Breast epithelium (tissue), 4 donors: ENCODE measurements at places on chromosomes 12 and 14. TPM values are rescaled to one million over a fixed set of nuclear protein-coding genes. Genes with fewer than 3 reads are reported as not detected.

DNA sequence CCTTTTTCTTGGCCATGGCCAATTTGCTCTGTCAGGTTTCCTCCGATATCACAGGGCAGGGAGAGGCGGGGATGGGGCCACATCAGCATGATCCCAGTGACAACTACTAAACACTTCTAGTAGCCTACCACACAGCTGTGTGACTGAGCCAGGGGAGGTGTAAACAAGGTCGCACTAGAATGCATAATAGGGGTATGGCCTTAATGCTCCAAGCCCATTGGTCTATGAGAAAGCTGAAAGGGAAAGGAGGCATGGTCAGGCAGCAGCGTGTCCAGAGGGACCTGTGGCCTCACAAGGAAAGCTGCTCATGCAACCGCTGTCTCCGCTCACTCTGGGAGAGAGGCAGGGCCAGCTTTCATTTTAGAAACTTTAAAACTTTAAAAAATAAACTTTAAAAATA lies 27.5 kb upstream of the ACTR6 start:
- no peak overlapping the region for H3K27ac ChIP-seq
- H3K36me3 ChIP-seq: no peaks in the 10 kb centered on the region
- no peak for DNase-seq
- no peaks in the 10 kb centered on the region for H3K4me1 ChIP-seq
- H3K4me3 ChIP-seq: no peak overlapping the region
- no peaks in the 10 kb centered on the region for H3K27me3 ChIP-seq

GRCh38 chr12:25152055-25152454 lies 42.9 kb downstream of the DNAI7 start:
- no peak for DNase-seq
- no peak overlapping the region for H3K27ac ChIP-seq
- H3K36me3 ChIP-seq: no peaks in the 10 kb centered on the region
- H3K27me3 ChIP-seq: no peaks in the 10 kb centered on the region
- H3K4me3 ChIP-seq: no peak overlapping the region

DNA sequence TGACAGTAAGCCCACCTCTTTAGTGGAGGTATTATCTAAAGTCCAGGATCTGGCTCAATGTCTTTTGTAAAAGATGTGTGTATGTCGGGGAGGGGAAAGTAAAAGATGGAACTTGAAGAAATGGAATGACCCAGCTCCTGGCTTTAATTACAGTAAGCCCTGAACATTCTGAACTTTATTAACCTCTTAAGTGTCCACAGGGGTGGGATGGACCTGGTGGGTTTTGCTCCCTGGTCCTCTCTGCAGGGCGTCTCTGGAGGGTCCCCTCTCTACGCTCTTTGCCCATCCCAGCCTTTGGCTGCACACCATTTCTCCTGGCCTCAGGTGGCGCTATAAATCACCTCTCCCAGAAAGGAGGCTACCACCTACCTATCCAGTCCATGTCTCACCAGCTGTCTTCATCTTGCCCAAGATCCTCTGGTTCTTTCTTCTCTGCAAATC lies 3.7 kb upstream of the CISTR start:
- no peak overlapping the region for H3K27ac ChIP-seq
- DNase-seq: no peak
- H3K36me3 ChIP-seq: no peaks in the 10 kb centered on the region
- no peaks in the 10 kb centered on the region for H3K27me3 ChIP-seq

DNA sequence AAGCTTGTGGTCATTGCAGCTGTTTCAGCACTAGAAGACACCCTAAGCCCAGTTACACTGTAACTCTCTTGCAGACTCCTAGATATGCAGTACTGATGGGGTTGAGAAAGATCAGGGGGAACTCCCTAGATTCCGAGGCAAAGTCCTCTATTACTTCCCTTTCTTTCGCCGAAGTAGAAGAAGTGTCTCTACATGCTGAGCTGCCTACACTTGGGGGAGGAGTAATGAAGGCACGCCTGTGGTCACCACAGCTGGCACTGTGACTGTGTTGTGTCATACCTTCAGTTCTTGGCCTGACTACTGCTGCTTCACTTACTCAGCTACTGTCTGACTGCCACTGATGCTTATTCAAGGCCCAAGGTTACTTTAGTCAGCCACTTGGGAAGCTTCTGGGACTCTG lies 35.1 kb upstream of the RPL10L start:
- no peak overlapping the region for H3K27ac ChIP-seq
- DNase-seq: no peak
- H3K27me3 ChIP-seq: no peaks in the 10 kb centered on the region
- H3K4me1 ChIP-seq: no peaks in the 10 kb centered on the region
- no peak overlapping the region for H3K4me3 ChIP-seq
- no peaks in the 10 kb centered on the region for H3K36me3 ChIP-seq

GRCh38 chr14:94630396-94630795 lies 18.2 kb downstream of the SERPINA3 start:
- no peak overlapping the region for H3K27ac ChIP-seq
- no peak for DNase-seq
- H3K4me3 ChIP-seq: no peak overlapping the region
- no peaks in the 10 kb centered on the region for H3K4me1 ChIP-seq

GRCh38 chr12:120925740-120926563 lies 21.8 kb upstream of the SPPL3 start:
- peak overlapping the region; percentile 80 for H3K27ac ChIP-seq
- peak; percentile 44 for DNase-seq
- H3K27me3 ChIP-seq: no peaks in the 10 kb centered on the region
- H3K36me3 ChIP-seq: no peaks in the 10 kb centered on the region

DNA sequence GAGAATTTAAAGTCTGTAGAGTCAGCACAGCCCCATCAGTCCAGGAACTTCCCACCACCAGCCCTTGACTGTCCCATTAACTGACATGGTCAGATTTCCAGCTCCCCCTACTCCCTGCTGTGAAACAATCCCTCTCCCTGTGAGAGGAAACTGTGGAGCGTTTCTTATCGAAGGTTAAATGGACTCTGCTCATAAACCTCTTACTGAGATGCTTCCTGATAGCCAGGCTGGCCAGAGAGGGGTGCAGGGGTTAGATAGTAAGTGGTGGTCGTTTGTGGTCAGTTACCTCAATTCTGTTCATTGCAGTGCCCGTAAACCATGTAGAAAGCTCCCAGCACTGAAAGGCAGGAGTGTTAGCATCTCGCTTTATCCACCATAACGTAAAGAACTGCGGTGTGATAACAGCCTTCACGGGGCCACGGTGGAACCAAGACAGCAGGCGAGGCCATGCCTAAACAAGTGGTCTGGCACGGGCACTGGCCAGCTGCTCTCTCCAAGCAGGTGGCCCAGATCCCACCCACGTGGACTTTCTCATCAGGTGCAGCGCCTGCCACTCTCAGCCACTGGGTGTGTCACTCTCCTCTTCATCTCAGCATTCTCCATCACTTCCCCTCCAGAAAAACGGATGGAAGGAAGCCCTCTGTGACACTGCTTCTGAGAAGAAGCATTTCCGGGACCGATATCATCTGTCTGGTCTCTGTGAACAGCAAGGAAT lies 102.2 kb downstream of the FBXL14 start:
- H3K36me3 ChIP-seq: no peaks in the 10 kb centered on the region
- no peak for DNase-seq
- H3K4me1 ChIP-seq: no peaks in the 10 kb centered on the region
- H3K27me3 ChIP-seq: no peaks in the 10 kb centered on the region
- no peak overlapping the region for H3K4me3 ChIP-seq

DNA sequence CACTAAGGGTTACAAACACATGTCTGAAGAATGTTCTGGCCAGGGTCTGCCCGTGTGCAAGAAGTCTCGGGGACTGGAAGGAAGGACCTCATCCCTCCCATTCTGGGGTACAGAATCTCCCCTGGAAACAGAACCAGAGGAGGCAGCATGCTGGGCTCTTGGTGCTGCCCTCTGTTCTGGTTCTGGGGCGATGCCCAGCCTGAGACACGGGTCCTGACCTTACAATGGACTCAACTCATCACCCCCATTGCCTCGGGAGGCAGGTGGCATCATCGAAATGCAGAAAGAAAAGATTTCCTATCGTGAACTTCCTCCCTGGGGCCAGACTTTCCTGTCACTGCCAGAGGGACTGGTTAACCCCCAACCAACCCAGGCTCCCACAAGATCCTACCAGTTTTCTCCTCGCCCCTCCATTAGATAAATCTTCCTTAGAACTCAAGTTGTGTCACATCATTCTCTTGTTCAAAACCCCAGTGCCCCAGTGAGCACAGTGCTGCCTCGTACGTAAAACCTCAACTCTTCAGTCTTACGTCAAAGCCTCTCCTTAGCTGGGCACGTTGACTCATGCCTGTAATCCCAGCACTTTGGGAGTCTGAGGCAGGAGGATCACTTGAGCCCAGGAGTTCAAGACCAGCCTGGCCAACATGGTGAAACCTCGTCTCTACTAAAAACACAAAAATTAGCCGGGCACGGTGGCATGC lies 52.1 kb downstream of the PSMA6 start:
- H3K27ac ChIP-seq: no peak overlapping the region
- DNase-seq: no peak
- H3K36me3 ChIP-seq: no peaks in the 10 kb centered on the region
- H3K4me1 ChIP-seq: peaks cover 19% of the 10 kb centered on the region
- no peaks in the 10 kb centered on the region for H3K27me3 ChIP-seq

DNA sequence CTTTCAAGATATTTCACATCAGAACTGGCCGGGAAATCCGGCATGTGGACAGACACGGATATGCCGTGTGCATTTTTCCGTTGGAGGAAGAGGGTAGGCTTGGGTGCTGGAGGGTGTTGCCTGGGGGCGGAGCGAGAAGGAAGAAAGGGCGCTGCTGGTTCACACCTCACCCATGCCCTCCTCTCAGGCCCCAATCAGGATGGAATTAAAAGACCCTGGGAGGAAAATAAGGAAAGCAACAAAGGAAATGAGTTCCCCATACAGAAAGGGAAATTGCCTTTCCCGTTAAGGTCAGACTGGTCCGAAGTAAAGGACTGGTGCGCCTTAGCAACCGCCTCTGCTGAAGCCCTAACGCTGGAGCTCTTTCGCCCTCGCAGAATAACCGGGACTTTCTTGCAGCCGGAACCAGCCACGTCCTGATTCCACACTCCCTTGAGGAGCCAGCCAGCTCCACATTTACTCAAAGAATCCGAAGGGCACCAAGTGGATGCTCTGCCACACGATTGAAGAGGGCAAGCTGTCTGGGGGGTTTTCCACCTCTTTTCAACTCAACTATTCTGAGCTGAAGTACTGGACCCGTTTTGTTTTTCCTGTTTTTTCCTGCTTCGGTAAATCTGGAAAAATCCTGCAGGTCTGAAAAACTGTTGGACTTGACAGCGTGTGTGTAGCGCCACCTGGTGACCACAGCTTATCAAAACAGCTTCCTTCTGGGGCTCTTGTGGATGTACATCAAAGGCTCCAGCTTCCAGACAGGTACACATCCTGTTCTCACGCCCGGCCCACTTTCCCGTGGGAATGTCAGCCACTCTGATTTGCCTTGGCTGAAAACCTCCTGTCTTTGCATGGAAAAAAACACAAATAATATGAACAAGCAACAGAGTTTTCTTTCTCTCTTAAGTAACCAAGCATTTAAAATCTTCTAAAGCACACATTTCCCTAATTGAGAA lies 37.6 kb upstream of the BCL2L14 start:
- peaks cover 4% of the 10 kb centered on the region for H3K4me1 ChIP-seq
- no peaks in the 10 kb centered on the region for H3K27me3 ChIP-seq
- DNase-seq: peak; percentile 74
- H3K4me3 ChIP-seq: peak overlapping the region; percentile 62

GRCh38 chr12:95700316-95700785 lies 90.2 kb downstream of the NTN4 start:
- no peaks in the 10 kb centered on the region for H3K36me3 ChIP-seq
- H3K27ac ChIP-seq: peak overlapping the region; percentile 0
- DNase-seq: no peak
- no peak overlapping the region for H3K4me3 ChIP-seq
- H3K27me3 ChIP-seq: no peaks in the 10 kb centered on the region
- no peaks in the 10 kb centered on the region for H3K4me1 ChIP-seq

The TCL1B gene
- not detected for total RNA-seq

The VIPAS39 gene
- 14.7 TPM for total RNA-seq

The IFNG-AS1 gene
- total RNA-seq: not detected

The VDR gene
- total RNA-seq: 16.1 TPM
